ENCODE measurements at places on chromosomes 5 and 9.

GRCh38 chr9:94925751-94926430, 199.4 kb downstream of the AOPEP start:
- DNase-seq = no peak

- no peak for DNase-seq
Observed at GRCh38 chr5:124239572-124239971, 506.9 kb downstream of the ZNF608 start.

GRCh38 chr9:72361217-72361616, 3.8 kb downstream of the ZFAND5 start:
- DNase-seq = no peak

DNA sequence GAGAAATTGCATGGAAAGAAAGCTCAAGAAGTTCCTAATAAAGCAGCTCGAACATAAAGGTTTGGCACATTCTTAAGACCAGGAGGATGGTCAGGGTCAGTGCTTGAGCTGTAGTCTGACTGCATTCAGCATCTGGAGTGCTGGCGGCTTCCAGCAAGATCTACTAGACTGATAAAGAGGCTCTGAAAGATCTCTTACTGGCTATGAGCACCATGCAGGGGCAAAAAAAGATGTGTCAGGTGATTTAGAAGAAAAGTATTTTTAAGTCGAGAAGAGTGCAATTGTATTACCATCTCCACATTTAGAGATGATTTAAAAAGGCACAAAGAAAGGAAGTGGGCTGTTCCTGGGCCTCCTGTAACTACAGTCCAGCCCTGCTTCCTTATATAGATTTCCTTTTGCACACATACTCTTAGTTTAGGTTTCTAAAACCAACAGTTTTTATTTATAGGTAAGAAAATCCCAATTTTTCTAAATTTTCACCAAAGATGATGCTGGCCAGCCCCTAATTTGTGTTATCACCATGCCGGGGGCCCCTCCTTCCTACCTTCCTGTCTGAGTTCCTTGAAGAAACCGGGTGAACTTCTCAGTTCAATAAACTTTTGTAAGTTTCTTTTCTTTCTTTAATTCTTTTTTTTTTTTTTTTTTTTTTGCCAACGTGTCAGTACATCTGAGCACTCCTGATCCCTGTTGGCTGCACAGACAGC, 65.9 kb upstream of the PLPP1 start:
- DNase-seq = no peak

DNA sequence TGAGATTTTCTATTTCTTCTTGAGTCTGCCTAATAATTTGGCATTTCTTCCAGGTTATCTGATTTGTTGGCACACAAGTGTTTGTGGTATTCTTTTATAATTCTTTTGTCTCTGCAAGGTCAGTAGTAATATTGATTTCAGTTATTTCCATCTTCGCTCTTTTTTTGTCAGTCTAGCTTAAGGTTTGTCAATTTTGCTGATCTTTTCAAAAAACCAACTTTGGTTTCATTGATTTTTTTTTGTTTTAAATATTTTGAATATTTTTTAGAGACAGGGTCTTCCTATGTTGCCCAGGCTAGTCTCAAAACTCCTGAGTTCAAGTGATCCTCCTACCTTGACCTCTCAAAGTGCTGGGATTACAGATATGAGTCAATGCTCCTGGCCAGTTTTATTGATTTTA, 162.8 kb downstream of the BARX1 start:
- DNase-seq = no peak

DNA sequence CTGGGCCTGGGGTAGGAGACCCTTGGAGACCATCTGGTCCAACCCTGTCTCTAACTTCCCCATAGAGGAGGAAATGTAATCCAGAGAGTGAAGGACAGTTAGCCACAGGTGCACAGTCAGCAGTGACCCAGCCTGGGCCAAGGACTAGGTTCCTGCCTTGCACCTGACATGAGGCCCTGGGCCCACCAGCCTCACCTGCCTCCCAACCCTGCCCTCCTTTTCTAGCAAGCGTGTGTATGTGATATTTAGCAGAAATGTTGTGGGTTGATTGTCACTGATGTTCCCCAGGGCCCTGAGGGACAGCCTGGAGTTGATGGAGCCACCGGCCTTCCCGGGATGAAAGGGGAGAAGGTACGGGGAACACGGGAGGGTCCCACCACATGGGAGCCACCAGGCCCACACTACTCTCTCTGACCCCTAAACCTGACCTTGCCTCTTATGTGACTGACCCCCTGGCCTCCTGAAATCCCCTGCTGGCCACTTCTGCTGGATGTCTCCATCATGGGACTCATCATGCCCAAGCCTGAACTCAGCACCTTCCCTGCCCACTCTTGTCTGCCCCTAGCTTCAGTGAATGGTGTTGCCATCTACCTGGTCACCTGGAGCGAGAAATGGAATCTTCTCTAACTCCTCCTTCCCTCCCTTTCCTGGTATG, 79.2 kb upstream of the TGFBR1 start:
- DNase-seq = no peak

GRCh38 chr9:123414204-123414603, 58.2 kb downstream of the CRB2 start:
- DNase-seq = no peak

DNA sequence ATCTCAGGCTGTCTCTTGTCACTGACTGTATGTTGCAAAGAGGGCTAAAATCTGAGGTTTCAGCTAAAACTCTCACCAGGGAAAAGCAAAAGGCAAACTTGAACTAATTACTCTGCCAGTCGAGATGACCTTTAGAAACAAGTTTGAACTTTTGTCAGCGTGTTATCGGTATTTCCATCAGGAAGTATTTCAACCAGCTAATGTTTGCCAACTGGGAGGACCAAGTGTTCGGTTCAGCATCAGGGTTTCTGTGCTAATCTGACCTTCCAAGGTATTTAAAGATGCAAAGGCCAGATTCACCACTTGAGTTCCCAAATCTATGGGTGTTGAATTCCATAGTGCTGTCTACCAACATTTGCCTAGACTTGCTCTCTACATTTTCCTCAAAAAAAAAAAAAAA, 230.5 kb downstream of the SLIT3 start:
- no peak for DNase-seq

GRCh38 chr9:80698725-80699410, 990.5 kb downstream of the TLE1 start:
- no peak for DNase-seq

GRCh38 chr5:125720348-125720685, 702.9 kb upstream of the GRAMD2B start:
- no peak for DNase-seq

DNA sequence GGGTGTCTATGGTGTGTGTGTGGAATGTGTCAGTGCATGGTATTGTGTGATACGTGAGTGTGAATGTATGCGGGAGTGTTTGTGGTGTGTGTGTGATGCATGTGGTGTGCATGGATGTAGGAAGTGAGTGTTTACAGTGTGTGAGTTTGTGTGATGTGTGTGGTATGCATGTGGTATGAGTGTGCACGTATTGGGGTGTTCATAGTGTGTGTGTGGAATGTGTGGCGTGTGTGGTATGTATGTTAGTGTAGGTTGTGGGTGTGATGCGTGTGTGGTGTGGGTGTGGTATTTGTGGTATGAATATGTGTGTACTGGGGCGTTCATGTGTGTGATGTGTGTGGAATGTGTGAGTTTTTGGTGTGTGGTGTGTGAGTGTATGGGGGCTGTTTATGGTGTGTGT, 40.1 kb upstream of the BICD2 start:
- no peak for DNase-seq

DNA sequence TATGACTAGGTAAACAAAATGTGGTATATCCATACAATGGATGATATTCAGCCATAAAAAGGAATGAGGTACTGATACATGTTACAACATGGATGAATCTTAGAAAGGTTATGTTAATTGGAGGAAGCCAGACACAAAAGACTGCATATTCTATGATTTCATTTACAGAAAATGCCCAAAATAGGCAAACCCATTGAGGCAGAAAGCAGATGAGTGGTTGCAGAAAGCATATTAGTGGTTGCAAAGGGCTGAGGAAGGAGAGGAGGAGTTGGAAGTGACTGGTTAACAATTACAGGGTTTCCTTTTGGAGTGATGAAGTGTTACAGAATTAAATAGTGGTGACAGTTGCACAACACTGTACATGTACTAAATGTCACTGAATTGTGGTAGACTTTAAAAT, 17.7 kb downstream of the PLGRKT start:
- no peak for DNase-seq

DNA sequence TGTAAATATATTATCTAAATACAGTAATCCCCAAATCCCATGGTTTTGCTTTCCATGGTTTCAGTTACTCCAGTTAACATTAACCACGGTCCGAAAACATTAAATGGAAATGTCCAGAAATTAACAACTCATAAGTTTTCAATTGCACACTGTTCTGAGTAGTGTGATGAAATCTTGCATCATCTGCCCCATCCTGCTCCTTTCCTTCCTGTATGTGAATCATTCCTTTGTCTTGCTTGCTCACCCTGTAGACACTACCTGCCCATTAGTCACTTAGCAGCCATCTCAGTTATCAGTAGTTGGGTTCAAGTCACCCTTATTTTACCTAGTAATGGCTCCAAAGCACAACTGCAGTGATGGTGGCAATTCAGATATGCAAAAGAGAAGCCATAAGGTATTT, 1568.5 kb upstream of the WWC1 start:
- DNase-seq = no peak
